CD8-positive, alpha-beta memory T cell (primary cell): ENCODE measurements at places on chromosomes 1 and 21. TPM values are rescaled to one million over a fixed set of nuclear protein-coding genes. Genes with fewer than 3 reads are reported as not detected.

Gene DTL
- 0.23 TPM for polyA plus RNA-seq

Gene CD48
- polyA plus RNA-seq: 250 TPM

Gene PTPN22
- polyA plus RNA-seq: 83.2 TPM

Gene TRAF3IP3
- 414 TPM for polyA plus RNA-seq

Gene BGLAP
- not detected for polyA plus RNA-seq

Gene RHD
- 0.46 TPM for polyA plus RNA-seq

Gene KRTAP26-1
- polyA plus RNA-seq: not detected

Gene GJB3
- polyA plus RNA-seq: not detected

Gene SASS6
- polyA plus RNA-seq: 2.0 TPM

Gene SLAMF6
- 201 TPM for polyA plus RNA-seq

Gene COL11A1
- polyA plus RNA-seq: not detected

Gene ESRRG
- polyA plus RNA-seq: not detected

Gene WDTC1
- 8.6 TPM for polyA plus RNA-seq

Gene FAM3B
- not detected for polyA plus RNA-seq

Gene PROX1
- not detected for polyA plus RNA-seq

Gene MIXL1
- not detected for polyA plus RNA-seq

Gene TMPRSS2
- polyA plus RNA-seq: not detected

GRCh38 chr1:235017191-235017590 is 111.4 kb downstream of the TOMM20 start:
- DNase-seq: no peak

GRCh38 chr1:112638110-112638428 is 18.4 kb downstream of the CAPZA1 start:
- DNase-seq: no peak

GRCh38 chr1:164452549-164452948 is 106.4 kb upstream of the PBX1 start:
- no peak for DNase-seq

DNA sequence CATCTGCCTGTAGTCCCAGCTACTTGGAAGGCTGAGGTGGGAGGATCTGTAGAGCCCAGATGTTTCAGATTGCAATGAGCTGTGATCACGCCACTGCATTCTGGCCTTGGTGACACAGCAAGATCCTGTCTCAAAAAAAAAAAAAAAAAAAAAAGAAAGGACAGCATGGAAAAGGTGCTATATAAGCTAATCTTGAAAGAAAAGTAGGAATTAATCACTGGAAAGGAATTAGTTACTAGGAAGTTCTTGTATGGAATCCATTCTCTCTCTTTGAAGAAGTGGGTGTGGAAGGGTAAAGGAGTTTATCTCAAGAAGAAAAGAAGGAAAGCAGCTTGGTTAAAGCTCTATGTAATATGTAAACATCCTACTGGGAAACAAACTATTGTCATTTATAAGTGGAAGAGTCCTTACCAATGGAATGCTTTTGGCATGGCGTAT is 339.2 kb downstream of the DPYD start:
- DNase-seq: no peak

- no peak for DNase-seq
Observed at GRCh38 chr1:78091886-78092285, 46.1 kb downstream of the GIPC2 start.

GRCh38 chr1:78370779-78371482 is 119.8 kb upstream of the PTGFR start:
- no peak for DNase-seq

- DNase-seq: no peak
Observed at GRCh38 chr21:38377165-38378088, 120.6 kb downstream of the KCNJ15 start.

DNA sequence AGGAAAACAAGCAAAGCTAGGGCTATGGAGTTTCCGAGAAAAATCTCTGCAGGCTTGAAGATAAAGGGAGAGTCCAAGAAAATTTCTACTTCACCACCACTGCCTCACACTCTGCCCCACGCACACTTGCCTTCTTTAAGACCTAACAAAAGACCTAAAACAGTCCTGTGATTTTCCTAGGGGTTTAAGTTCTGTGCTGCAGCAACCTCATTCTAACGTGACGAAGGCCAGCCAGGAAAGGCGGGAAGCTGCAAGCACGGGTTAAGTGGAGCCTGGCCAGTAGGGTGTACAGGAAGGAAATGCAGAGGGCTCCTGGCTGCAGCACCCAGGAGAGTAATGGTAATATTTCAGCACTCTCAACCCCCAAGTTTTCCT is 1.5 kb downstream of the SPATA6 start:
- DNase-seq: no peak

GRCh38 chr21:25149022-25149421 is 458.3 kb downstream of the MRPL39 start:
- DNase-seq: no peak

DNA sequence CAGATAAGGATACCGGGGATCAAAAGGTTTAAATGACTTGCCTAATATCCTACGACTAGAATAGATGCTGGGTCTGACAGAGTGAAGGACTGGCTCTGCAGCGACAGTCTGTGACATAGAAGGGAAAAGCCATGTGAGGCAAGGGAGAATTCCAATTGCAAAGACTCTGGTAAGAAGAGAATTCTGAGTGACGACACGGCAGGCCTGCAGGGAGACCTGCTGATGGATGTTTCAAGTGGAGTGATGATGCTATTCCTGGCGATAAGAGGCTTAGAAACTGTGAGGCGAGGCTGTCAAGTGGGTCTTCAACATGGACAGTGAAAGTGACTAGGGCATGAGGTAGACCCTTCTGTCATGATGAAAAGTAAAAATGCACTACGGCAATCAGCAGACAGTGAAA is 176.6 kb upstream of the PBX1 start:
- DNase-seq: no peak

DNA sequence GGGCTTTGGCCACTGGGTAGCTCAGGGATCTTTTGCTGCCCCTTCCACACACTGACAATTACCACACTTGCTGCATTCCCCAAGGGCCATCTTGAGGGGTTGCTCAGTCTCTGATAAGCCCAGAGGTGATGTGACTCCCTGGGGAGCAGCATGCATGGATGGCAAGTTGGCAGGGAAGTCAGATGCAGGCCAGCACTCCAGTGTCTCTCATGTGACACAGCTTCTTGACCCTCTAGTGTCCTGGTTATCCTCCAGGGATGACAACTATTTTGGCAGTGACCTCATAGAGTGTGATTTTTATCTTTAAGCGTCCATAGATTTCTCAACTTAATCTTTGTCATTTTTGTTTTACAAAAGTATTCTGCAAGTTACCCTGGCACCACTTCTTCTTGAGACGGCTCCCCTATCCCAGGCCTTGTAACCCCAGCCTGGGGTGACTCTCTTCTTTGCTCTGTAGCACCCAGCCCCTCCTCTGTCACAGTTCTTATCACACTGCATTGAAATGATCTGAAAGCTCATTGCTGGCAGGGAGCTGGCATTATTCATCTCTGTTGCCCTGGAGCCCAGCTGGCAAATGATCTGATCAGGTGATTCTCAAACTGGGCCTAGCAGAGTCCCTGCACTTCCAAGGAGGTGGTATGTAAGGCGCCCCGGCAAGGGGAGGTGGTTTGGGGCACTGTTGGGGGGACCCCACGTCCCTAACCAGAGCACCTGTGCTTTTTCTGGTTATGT is 72.6 kb downstream of the TENT5C start:
- no peak for DNase-seq

- DNase-seq: no peak
Observed at GRCh38 chr1:37174876-37175275, 140.6 kb upstream of the GRIK3 start.

DNA sequence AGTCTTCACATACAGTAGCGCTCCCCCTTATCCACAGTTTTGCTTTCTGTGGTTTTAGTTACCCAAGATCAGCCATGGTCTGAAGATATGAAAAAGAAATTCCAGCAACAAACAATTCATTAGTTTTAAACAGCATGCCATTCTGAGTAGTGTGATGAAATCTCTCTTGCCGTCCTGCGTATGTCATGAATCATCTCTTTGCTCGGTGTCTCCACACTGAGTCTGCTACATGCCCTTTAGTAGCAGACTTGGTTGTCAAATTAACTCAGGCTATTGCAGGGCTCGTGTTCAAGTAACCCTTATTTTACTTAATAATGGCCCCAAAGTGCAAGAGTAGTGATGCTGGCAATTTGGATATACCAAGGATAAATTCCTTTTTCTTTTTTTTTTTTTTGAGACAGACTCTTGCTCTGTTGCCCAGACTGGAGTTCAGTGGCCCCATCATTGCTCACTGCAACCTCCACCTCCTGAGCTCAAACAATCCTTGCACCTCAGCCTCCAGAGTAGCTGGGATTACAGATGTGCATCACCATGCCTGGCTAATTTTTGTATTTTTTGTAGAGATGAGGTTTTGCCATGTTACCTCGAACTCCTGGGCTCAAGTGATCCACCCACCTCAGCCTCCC is 22.6 kb downstream of the PHACTR4 start:
- DNase-seq: no peak

DNA sequence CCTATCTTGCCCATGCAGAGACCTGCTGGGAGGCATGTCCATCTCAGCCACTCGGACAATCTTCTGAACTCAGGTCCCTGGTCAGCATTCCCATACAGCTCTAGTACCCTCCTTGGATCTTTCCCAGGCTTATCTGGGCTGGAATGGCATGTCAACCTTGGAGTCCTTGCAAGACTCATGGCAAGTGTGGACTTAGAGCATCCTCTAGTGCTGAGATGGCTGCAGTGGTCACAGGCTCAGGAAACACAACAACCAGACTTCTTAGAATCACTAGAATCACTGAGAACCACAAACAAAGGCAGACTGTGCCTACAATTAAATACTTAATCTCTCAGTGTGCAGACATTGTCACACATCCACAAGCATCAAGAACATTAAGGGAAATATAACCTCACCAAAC is 73.1 kb upstream of the TSHB start:
- no peak for DNase-seq

- DNase-seq: no peak
Observed at GRCh38 chr1:88774151-88774556, 90.1 kb downstream of the PKN2 start.

- DNase-seq: peak; percentile 37
Observed at GRCh38 chr1:42380586-42381279, at the start of gene RIMKLA. RIMKLA (plus strand) TSS chr1:42380792; CDS start chr1:42380935, 143 bp downstream.

DNA sequence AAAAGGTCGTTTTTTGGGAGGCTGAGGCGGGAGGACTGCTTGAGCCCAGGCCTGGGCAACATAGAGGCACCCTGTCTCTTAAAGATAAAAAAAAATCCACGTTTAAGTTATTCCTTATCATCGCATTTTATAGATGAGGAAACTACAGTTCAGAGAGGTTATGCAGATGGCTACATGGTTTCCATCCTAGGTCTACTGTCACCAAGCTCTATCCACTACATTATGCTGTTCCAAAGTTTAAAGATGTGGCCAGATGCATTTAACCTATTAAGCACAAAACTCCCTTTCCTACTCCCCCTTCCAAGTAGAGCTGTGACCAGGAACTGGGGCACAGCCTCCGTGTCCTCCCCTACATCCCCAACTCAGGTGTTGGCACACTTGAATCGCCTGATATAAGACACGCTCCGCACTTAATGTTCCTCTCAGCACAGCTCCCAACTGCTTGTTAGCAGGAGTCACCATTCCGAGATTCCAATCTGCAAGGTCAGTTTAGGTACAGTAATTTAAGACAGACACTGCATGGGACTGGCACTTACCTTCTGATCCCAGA is 1.3 kb downstream of the TAF5L start:
- no peak for DNase-seq

- no peak for DNase-seq
Observed at GRCh38 chr1:174761335-174761734, 238.4 kb upstream of the CACYBP start.

- no peak for DNase-seq
Observed at GRCh38 chr1:94641990-94642389, 100.4 kb upstream of the F3 start.

DNA sequence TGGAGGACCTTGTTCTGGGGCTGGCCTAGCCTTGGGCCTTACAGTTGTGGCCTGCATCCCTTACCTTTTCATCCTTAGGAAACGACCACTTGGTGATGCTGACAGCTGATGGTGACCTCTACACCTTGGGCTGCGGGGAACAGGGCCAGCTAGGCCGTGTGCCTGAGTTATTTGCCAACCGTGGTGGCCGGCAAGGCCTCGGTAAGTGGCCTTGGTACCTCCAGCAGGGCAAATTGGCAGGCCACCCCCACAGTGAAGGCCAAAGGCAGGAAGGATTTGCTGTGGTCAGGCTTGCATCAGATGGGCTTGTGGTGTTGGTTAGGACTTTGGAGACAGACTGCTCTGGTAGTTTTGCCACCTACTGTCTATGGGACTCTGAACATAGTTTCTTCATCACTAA is 17.7 kb upstream of the TRNAU1AP start:
- no peak for DNase-seq

GRCh38 chr1:156336242-156336641 is 1.9 kb downstream of the CCT3 start:
- DNase-seq: no peak
